Left kidney (tissue), 8 donors: ENCODE measurements at places on chromosomes 16 and 17. TPM values are rescaled to one million over a fixed set of nuclear protein-coding genes. Genes with fewer than 3 reads are reported as not detected.

GRCh38 chr16:1914988-1915387 is 3.2 kb downstream of the HS3ST6 start:
- no peak for DNase-seq

DNA sequence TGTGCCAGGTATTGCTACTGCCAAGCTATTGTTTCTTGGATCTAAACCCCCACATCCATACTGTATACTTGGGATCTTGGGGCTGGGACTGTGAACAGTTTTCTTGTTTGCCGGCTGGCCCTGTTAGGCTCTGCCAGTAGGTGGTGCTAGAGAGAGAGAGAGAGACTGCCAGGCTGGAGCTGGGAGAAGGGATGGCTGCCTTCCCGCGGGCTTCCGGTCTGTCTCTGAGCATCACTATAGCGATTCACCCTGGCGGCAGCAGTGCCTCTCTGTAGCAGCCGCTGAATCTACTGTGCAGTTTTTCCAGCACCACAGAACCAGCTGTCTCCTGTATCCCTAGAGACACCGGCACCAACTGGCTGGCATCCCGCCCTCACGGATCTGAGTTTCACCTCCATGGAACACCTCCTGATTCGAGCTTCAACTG is 201.2 kb downstream of the UTP18 start:
- DNase-seq = peak; percentile 21

DNA sequence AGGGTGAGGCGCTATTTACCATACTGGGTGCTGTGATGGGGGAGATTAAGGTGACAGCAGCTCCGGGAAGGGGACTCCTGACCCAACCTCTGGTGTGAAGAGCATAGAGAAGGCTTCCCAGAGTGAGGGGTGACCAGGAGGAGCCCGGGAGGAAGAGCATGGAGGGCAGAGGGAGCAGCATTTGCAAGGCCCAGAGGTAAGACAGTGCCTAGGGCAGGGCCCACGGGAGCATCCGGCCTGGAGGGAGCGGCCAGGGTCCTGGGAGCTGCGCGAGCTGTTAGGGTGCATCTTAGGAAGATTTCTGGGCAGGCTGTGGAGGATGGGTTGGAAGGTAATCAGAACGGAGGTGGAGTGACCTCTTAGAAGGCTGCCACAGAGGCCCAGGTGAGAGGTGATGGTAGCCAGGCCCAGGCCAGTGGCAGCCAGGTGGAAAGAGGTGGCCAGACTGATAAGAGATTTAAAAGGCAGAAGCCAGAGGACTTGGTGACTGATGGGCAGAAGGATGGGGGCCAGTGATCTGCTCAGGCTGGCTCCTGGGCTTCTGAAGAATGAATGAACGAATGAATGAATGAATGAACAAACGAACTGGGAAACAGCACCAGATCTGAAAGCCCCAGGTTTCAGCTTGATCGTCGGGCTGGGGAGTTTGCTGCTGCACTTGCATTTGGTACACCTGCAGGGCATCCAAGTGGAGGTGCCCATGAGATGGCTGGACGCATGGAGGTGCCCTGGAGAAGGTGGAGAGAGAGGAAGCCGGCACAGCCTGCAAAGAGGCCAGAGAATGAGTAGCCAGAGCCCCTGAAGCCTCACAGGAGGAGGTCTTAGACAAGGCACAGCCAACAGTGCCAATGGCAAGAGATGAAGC is 13.0 kb upstream of the TMEM92 start:
- no peak for DNase-seq

GRCh38 chr16:83882163-83882885 is 16.6 kb upstream of the MLYCD start:
- no peak for DNase-seq

GRCh38 chr16:30977502-30977901 is 7.5 kb upstream of the HSD3B7 start:
- no peak for DNase-seq

GRCh38 chr17:68424203-68424602 is 33.1 kb downstream of the WIPI1 start:
- DNase-seq = no peak

DNA sequence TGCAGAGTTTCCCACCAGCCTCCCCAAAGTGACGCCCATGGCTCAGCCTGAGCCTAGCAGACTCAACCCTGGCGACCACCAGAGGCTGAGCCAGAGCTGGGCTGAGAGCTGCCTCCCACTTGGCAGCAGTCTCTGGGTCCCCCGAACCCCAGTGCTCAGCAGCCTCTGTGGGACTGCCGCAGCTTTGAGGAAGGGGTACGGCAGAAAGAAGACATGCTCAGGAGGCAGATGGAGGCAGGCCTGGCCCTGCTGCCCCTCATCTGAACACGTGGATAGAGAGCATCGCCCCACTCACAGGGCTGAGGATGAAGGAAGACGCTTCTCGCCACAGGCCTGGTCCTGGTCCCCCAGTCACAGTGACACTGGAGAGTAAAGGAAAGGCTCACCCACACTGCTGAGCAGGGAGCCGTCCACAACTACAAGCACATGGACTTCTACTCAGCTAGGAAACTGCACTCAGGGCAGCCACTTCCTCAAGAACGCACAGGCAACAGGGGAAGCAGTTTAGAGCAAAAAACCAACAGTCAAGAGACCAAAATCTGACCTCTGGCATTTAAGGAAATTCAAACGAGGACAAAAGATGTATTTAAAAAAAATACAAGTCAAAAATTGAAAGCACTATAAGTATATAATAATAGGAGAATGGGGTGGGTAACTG is 45.2 kb upstream of the GSG1L start:
- DNase-seq = no peak

- no peak for DNase-seq
Observed at GRCh38 chr16:17232487-17232886, 238.3 kb downstream of the XYLT1 start.

GRCh38 chr16:88087517-88087877 is 136.3 kb downstream of the BANP start:
- no peak for DNase-seq

DNA sequence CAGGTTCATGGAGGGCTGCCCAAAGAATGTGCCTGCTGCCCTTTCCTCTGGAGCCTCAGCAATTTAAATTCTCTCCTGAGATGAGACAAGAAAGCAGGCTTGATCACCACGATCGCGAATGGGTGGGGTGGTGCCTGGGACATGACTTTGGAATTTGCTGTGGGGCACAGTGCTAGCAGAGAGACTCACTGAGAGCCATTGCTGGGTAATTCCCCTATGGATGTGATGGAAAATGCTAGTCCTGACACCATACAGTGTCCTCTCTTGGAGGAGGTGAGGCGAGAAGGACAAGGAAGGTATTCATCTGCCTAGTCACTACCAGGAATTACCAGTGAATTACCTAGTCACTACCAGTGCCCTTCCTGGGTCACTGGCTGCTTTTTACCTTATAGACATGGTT is 15.5 kb downstream of the FAM20A start:
- no peak for DNase-seq

DNA sequence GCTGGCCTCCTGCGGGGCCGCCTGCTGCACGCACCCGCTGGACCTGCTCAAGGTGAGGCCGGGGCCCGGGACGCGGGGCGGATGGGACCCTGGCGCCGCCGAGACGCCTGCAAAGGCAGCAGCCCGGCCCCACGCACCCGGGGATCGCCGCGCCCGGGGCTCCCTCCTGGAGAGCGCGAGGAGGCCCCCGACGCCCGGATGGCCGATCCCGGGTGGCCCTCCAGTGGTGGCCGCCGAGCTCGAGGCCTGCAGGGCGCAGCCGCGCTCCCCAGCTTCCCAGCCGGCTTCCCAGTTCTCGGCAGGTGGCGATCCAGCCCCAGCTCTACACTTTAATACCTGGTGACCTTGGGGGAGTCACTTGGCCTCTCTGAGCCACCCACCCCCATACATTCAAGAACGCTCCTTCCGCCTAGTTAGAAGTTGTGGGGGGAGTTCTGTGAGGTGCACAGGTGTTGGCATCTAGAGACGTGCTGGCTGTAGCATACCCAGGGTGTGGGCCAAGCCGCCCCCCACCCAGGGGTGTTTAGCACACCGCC is 452 bp downstream of the SLC25A10 start:
- no peak for DNase-seq

Gene NOMO2
- 83.8 TPM for polyA plus RNA-seq

Gene USP7
- polyA plus RNA-seq = 151 TPM

Gene CCL18
- not detected for polyA plus RNA-seq

Gene ACSM3
- polyA plus RNA-seq = 136 TPM
